ENCODE measurements at places on chromosomes 7 and 10.

GRCh38 chr10:117005527-117006055, 604 bp upstream of the SHTN1 start:
- DNase-seq: no peak

DNA sequence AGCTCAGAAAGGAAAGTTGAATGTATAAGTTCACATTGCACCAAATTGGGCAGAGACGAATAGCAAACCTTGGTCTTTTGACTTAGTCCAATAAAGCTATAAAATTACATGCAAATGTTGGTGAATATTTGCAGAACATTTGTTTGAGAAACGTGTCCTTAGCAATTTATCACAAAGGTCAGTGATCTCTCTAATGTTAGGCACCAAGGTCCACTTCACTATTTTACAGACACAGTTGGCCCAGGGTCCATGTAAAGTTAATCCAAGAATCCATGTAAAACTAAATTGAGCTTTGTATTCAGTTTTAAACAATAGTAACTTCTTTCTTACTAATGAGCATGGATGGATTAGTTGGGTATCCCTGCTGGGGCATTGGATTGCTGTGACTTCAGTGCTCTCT, 617.7 kb downstream of the NRG3 start:
- no peak for DNase-seq

DNA sequence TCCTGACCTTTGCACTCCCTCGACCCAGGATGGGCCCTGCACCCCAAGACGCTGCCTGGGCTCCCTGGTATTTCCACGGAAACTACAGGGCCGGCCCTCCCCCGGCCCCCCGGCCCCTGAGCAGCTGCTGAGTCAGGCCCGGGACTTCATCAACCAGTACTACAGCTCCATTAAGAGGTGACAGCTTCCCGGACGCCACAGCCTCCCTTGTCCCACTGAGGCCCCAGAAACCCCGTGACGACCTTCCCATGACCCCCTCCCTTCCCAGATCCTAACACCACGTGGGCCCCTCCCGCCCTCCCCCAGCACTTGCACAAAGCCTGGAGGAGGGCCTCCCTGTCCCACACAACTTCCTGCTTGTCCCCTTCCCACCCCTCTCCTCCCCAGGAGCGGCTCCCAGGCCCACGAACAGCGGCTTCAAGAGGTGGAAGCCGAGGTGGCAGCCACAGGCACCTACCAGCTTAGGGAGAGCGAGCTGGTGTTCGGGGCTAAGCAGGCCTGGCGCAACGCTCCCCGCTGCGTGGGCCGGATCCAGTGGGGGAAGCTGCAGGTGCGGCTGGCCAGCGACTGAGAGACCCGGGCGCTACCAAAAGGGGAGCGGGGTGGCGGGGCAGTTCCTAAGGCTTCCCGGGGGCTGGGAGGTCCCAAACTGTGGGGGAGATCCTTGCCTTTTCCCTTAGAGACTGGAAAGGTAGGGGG, 5.7 kb downstream of the NOS3 start:
- DNase-seq: no peak

DNA sequence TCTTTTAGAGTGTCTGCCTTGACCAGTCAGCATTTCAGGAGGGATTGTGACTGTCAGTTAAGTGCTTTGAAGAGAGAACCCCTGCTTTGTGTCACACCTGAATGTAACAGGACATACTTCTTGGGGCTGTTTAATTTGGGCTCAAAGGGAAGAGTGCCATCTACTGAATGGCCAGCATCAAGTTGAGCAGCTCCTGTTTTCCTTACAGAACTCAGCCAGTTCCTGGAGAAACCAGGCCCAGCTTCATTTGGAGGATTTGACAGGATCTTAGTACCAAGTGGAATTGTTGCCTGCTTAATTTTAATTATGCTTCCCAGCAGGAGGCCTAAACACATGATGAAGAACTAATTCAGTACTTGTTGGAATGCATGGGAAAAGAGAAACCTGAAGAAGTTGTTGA, 8.3 kb downstream of the ADD3 start:
- peak; percentile 10 for DNase-seq

DNA sequence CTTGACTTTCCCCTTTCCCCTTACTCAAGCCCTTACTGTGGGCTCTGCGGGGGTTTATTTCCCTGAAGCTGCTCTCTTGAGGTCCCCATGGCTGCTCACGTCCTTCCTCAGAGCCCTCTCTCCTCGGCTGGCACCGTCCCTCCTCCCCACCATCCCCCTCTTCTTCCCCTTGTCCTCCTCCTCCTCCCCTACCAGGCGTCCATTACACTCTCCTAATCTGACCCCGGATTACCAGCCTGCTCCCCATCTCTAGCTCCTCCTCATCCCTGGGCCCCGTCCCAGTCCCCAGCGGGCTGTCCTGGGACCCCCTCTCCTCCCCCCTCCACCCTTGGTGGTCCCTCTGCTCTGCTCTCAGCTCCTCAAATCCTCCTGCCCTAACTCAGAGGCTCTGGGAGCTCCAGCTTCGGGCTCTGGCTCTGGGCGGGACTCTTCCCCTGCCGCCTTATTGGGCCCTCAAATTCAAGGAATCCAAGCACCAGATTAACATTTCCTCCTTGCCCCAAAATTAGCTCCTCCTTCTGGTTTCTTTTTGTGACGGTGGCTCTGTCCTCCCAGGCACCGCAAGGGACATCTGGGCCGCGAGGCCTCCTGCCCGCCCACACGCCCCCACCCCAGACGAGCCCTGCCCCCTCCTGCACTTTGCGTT, 48.5 kb upstream of the LEP start:
- no peak for DNase-seq

GRCh38 chr10:70543911-70544310, 58.6 kb downstream of the PRF1 start:
- no peak for DNase-seq

DNA sequence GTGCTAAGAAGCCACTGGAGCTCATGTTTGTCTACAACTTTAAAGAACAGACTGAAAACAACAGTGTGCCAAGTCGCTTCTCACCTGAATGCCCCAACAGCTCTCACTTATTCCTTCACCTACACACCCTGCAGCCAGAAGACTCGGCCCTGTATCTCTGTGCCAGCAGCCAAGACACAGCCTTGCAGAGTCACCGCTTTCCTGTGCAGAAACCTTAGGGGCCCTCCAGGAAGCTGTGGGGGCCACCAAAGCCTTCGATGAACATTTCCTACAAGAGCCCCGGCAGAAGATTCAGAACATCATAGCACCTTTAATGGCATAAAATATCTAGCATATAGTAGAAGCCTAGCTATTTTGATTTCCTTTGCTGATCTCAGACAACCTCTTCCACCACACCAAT, 88.0 kb upstream of the PRSS58 start:
- DNase-seq: no peak

GRCh38 chr7:139108266-139109187, 993 bp downstream of the ZC3HAV1 start:
- no peak for DNase-seq

DNA sequence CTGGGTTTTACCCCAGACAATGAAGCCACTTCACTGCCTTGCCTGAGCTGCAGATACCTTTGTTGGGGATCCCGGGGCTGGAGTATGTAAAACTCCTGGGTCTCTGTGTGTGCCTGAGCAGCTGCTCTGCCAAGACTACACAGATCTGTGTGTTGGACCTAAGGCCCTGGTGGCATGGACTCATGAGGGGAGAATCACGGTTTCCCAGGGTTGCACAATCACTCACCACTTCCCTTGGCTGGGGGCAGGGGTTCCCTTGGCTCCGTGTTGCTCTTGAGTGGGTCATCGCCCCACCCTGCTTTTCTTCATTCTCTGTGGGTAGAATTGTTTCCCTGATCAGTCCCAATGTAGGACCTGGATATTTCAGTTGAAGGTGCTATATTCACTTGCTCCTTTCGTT, 13.9 kb upstream of the TBATA start:
- no peak for DNase-seq

DNA sequence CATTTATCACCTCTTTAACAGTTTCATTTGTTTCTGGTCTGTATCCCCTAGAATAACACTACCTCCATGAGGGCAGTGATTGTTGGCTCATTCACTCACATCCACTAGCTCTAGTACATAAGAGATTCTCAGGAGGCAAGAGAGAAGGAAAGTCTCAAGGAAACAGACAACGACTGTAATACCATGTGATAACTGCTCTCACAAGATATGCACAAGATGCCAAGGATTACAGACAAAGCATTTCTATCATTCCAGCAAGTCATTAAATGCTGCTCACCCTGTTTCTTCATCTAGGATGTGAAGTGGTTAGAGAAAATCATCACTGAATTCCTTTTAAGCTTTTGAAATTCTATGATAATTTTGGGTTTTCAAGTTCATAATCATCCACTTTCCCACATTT, 115.3 kb downstream of the HIBADH start:
- peak; percentile 30 for DNase-seq

- DNase-seq: no peak
These were observed 5.5 kb upstream of the SPAG6 start for GRCh38 chr10:22339761-22340328.

- DNase-seq: no peak
These were observed 20.0 kb upstream of the GATA3 start for GRCh38 chr10:8034466-8035005.

GRCh38 chr7:64685741-64686140, 19.8 kb downstream of the ZNF107 start:
- DNase-seq: no peak

- DNase-seq: no peak
These were observed 38.2 kb downstream of the RBM20 start for GRCh38 chr10:110682348-110682747.

All from GM04504 (cell line).